ENCODE measurements at places on chromosomes 7 and 10.
A peak's percentile ranks its signal among the peaks of the same experiment; 100 is the strongest.

GRCh38 chr7:132544025-132544424 is 32.2 kb downstream of the PLXNA4 start:
- no peak for DNase-seq

GRCh38 chr10:15112657-15113056 is 15.5 kb downstream of the RPP38 start:
- DNase-seq: no peak

GRCh38 chr10:28503114-28503513 is 29.8 kb upstream of the WAC start:
- DNase-seq: peak; percentile 48

DNA sequence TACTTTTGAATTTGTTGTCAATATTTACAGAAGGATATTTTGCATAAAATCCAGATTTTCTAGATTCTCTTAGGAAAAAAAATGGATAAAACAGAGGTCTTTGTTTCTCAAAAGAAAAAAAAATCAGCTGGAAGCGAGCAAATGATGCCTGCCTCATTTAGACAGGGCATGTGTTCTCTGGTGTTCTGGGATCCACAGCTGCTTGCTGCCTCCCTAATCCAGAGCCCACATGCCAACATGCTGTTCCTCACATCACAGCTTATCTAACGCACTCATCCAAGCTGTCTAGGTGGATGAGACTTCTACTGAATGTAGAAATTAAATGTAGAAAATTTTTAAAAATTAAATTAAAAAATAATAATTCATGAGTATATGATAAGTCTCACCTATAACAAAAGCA is 630.1 kb downstream of the SORCS1 start:
- DNase-seq: no peak

GRCh38 chr10:108014145-108014901 is 849.8 kb upstream of the SORCS1 start:
- DNase-seq: no peak

- DNase-seq: no peak
Measured at GRCh38 chr10:12774204-12774894, 227.2 kb downstream of the CCDC3 start.

- DNase-seq: no peak
Measured at GRCh38 chr7:148622887-148623585, 32.5 kb downstream of the C7orf33 start.

- no peak for DNase-seq
Measured at GRCh38 chr10:61951144-61951483, 49.6 kb downstream of the ARID5B start.
